ENCODE measurements at places on chromosomes 11 and 22.

GRCh38 chr22:20154602-20155187, 3.8 kb upstream of the CCDC188 start:
- no peak for DNase-seq

DNA sequence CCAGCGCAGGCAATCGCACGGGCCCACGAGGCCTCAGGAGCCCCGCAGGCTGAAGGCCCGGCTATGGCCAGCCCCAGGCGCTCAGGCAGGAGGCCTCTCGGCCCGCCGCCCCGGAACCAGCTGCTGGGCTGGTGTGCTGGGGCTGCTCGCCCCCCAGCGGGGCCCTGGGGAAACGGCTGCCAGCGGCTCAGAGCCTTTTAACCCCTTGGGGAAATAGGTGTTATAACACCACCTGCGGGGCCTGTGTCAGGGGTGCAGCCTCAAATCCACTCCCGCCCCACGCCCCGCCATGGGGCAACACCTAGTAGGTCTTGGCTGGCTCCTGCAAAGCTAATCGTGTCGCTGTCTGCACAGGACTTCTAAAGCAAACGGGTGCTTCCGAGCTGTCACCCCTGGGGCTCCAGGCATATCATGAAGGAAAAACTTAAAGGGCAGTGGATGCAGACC, 237.4 kb downstream of the TTC28 start:
- peak; percentile 44 for DNase-seq

- no peak for DNase-seq
Measured at GRCh38 chr11:125264100-125265022, 99.8 kb downstream of the PKNOX2 start.

GRCh38 chr11:100927579-100927978, 202.0 kb downstream of the PGR start:
- no peak for DNase-seq

GRCh38 chr11:80958361-80958760, 1517.5 kb upstream of the TENM4 start:
- no peak for DNase-seq

GRCh38 chr11:77187776-77188632, 60.0 kb downstream of the MYO7A start:
- peak; percentile 66 for DNase-seq

GRCh38 chr11:72010529-72011233, 12.0 kb downstream of the IL18BP start:
- DNase-seq = no peak

DNA sequence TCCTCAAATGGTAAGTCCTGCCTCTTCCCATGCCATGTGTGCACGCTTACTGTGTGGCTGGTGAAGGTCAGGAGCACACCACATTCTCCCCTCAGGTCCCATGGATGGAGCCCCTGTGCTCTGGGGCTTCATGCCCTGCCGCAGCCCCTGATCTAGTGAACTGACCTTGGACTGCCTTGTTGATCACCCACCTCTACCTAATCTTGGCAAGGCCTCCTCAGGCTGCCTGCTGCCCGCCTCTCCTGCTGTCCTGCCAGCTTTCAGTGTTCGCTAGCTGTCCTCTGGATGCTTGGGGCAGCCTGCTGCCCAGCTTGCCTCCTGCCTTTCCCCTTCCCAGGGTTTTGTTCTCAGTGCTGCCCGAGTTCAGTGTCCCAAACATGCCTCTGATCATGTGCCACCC, 38.1 kb downstream of the CABIN1 start:
- no peak for DNase-seq

DNA sequence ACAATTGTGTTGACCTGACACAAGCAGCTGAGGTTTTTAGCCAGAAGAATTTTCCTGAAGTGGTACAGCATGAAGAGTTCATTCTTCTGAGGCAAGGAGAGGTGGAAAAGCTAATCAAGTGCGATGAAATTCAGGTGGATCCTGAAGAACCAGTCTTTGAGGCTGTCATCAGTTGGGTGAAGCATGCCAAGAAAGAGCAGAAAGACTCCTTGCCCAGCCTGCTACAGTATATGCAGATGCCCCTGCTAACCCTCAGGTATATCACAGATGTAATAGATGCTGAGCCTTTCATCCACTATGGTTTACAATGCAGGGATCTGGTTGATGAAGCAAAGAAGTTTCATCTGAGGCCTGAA, 12.9 kb upstream of the SCARF2 start:
- no peak for DNase-seq

GRCh38 chr11:3840870-3841425, at the start of gene RHOG:
RHOG (minus strand) TSS chr11:3840959; CDS start chr11:3828138, 12,821 bp downstream.
- no peak for DNase-seq

- no peak for DNase-seq
Measured at GRCh38 chr22:39365492-39365780, 15.6 kb downstream of the SYNGR1 start.

DNA sequence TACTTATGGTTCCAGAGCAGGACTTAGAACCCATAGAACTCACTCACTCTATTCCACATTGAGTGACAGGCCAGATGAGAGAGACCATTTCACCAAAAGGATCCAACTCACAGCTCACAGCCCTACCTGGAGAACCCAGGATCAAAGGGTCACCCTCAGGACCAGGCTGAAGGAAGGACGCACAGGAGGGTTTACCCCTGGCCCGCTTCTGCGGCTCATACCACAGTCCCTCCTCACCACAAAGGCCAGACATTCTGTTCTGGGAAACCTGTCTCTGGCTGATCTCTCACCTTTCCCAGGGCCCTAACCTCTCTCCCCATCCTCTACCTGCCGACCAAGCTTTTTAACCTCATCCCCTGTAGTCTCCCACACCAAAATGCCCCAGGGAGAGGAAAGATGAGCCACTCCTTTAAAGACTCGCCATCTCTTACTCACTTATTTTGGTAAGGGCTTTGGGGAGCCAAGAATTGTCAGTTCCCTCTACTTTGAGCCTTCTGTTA, 4.7 kb downstream of the FOSL1 start:
- DNase-seq = no peak

- DNase-seq = no peak
Measured at GRCh38 chr22:43883719-43884415, 7.9 kb downstream of the PNPLA5 start.

- DNase-seq = peak; percentile 3
Measured at GRCh38 chr11:133163463-133164419, 368.6 kb downstream of the OPCML start.

GRCh38 chr11:106958517-106959248, 59.6 kb downstream of the GUCY1A2 start:
- no peak for DNase-seq

GRCh38 chr11:17933708-17934107, 79.1 kb downstream of the SERGEF start:
- no peak for DNase-seq

- no peak for DNase-seq
Measured at GRCh38 chr11:13229711-13230318, 47.8 kb upstream of the BMAL1 start.

- DNase-seq = peak; percentile 15
Measured at GRCh38 chr22:37996079-37996478, 11.7 kb upstream of the SOX10 start.

DNA sequence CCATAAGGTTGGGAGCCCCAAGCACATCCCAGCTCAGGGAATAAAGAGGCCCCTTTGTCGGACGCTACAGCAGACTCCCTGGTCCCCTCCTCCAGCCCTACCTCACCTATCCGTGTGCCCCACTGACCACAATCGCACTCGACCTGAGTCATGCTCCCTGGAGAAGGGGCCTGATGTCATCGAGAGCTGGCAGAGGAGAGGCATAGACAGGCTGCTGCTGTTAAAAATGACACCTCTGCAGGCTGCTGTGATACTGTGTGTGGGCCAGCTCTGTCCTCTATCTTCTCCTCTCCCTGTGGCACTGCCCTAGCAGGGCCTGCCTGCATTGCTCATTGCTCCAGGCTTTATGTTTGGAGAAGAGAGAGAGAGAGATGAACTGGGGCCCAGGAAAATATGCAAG, 123.4 kb upstream of the SYT13 start:
- DNase-seq = no peak

- no peak for DNase-seq
Measured at GRCh38 chr11:120199613-120200012, 11.2 kb upstream of the OAF start.

DNA sequence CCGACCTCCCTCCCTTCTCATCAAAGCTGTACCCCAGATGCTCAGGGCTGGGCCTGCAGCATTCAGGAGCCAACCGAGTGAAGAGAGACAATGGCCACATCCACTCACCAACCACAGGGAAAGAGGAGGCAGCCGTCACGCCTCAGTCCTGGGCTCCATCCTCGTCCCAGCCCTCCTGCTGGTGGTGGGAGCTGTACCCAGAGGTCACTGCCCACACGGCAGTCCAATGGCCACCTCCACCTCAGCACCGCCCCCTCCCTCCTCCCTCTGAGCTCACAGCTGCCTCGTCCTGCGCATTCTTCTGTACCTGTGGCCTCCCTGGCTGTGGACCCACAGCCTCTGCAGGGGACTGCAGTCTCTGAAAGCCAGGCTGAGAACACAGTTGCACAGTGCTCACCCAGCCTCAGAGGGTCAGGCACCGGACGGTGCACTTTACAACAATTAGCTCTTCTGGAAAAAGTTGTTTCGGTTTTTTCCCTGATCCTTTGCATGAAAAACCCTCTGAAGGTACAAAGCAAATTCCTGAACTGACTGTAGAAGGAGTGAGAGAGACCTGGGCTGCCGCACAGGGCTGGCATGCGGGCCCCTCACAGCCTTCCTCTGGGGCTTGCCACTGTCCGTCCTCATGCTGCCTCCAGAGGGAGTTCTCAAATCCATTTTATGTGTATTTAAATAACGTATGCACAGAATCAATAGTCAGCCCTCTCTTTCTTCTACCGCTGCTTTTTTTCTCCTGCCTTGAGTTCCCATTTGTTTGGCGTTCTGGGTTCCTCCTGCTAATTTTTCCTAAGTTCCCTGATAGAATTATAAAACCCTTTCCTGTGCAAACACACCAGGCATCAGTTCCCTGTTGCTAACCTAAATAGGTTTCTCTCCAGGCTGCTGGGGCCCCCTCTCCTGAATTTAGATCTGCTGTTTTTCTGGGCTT, 52.7 kb downstream of the PHF21B start:
- no peak for DNase-seq

- no peak for DNase-seq
Measured at GRCh38 chr11:1560649-1561251, 11.3 kb downstream of the DUSP8 start.

GRCh38 chr11:120554766-120555432, 43.4 kb downstream of the GRIK4 start:
- DNase-seq = no peak

- DNase-seq = no peak
Measured at GRCh38 chr22:20029550-20030225, 8.8 kb downstream of the TANGO2 start.

GRCh38 chr11:2355000-2355644, 22.0 kb upstream of the CD81 start:
- no peak for DNase-seq

DNA sequence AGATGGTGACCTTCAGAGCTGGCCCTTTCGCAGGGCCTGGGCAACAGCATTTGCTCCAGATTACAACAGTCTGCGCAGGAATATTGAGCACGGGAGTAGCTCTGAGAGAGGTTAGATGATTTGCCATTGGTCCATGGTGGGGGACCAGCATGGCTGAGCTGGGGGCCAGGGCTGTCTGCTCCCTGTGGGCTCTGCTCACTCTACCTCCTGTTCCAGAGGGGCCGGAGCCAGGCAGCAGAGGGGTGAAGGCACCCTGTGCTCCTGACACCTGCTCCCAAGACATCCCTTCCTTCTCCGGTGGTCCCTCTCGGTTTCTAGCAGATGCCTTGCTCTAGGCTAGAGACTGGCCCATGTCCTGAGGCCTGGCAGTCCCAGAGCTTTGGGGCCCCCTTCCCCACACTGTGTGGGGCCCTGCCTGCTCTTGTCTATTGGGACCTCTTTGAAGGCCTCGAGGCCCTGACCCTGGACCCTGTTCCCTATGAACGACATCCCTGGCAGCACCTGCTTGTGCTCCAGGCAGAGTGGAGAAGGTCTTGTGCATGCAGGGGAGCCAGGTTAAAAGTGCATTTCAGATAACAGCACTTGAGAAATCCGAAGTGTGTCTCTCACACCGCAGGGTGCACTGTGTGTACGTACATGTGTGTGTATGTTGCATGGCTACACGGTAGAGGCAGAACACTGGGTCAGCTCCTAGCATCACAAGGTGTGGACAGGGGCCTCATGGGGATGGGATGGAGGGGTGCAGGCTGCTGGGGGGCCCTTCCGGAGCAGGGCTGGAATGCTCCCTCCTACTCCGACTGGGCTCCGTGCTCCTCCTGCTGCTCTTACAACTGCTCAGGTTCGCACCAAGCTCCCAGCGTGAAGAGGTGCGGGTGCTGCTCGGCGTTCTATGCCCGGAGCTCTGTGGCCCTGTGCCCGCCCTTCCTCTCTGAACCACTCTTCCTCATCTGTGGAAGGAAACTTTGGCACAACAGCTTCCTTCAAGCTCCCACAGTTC, 123.3 kb upstream of the B3GAT1 start:
- DNase-seq = no peak

DNA sequence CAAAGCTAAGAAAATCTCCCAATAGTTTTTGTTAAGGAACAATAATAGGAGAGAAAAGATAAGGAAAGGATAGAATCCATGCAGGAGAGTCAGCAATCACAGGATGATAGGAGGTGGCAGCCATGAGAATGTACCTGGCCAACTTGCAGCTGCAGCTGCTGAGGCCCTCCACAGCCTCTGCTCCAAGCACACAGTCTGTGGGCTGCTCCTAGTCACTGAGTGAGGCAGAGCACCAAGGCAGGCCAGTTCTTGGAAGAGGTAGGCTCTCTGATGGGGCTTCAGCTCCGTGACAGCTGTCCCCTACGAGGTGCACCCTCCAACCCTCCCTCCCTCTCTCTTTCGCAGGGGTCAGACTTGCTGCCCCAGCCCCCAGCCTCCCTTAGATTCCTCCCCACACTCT, 5.5 kb upstream of the KCNJ1 start:
- DNase-seq = no peak

DNA sequence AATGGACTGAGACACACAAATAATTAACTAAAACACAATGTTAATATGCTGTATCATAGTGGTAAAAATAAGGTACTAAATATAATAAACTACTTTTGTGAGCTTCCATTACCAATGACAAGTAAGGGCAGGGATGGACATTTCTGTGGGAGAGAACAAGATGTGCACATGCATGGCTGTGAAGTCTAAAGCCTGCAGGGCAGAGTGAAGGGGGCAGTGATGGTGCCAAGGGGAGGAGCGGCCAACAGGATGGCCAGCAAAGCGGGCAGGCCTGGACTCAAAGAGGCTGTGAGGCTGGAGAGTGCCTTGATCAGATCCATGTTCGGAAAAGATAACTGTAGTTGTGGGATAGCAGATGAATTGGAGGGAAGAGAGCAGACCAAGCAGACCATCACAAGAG, 12.5 kb downstream of the DESI1 start:
- no peak for DNase-seq
